ENCODE measurements at places on chromosomes 3 and 15.

GRCh38 chr15:42090370-42090769 lies 4.0 kb downstream of the PLA2G4D start:
- DNase-seq = no peak

- DNase-seq = no peak
Observed at GRCh38 chr15:35986191-35986721, 440.3 kb upstream of the DPH6 start.

DNA sequence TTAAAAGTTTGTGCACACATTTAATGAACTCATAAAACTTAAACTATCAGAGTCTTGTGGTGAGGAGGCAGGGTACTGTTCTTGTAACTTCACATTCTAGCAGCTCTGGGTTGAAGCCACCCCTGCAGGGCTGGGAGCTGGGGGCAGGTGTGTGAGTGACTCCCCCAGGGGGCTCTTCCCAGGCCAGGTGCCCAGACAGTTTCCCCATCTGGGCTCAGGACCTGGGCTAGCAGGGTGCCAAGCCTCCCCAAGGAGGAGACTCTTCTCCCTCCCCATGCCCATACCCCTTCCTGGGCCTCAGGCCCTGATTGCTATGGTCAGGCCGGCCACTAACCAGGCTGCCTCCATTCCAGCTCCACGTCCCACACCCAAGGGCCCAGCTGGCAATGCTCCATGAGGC lies 22.0 kb upstream of the CHCHD6 start:
- DNase-seq = no peak

GRCh38 chr3:106860182-106860581 lies 517.1 kb upstream of the CCDC54 start:
- DNase-seq = no peak

GRCh38 chr3:17075907-17076306 lies 191.2 kb downstream of the PLCL2 start:
- DNase-seq = no peak

GRCh38 chr15:78695854-78696253 lies 54.8 kb upstream of the CHRNB4 start:
- no peak for DNase-seq

DNA sequence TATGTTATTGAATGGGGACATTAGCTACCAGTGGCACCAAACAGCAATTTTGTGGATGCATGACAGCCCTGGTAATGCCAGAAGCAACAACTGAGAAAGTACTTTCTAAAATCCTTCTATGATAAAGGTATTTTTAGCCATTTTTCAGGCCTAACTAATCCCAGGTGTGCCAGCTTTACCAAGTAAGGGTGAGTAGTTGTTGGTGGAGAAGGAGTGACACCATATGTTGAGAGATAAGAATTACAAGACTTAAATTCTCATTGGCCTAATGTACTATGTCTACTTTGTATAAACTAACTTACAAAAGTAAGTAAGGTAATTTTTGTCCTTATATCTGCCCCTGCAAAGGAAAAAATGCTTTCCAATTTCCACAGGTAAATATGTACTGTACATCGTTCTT lies 4.1 kb upstream of the COX17 start:
- DNase-seq = no peak

GRCh38 chr15:41284427-41285177 lies 47.8 kb downstream of the OIP5 start:
- DNase-seq = no peak

DNA sequence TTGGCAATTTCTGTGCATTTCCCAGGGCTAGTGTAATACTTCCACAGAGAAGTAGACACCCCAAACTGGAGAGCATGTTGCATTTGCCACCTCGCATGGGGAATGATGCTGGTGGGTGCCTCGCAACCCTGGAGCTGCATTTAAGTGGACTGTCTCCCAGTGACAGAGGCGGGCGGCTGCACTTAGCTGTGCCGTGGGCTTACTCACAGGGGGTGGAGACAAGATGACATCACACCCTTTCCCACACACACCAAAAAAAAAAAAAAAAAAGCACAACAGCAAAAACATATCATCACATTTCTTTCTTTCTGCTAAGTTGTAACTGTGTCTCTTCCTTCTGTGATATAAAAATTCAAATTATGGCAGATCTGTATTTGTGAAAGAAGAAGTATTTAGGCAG lies at the start of gene ABI3BP:
TSS of gene ABI3BP (minus strand) at position 113 of the 400 bp plus-strand sequence. CDS start at position 76, 37 bp downstream.
- no peak for DNase-seq

DNA sequence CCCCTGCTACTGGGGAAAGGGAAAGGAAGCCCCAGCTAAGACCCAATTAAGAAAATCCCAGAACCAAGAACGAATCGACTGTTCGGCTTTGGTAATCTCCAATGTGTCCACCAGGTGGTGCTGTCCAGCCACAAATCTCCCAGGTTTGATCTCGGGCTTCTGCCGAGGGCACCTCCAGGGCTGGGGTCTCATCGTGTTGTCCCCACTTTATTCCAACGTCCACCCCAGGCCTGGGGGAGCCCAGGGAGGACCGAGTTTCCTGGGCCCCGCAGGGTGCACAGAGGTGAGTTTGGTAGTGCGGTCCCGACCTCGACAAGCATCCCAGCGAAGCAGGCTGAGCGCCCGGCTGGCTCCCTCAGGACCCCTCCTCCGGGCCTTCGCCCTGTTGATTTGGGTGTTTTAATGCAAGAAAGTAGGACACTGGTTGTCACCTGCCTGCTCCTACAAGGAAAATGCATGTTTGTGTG lies 185.1 kb downstream of the GOLGA6L6 start:
- no peak for DNase-seq

- DNase-seq = no peak
Observed at GRCh38 chr3:167609156-167609555, 44.6 kb downstream of the WDR49 start.

- no peak for DNase-seq
Observed at GRCh38 chr3:196914866-196915265, 27.5 kb downstream of the NCBP2 start.

GRCh38 chr3:126927846-126928245 lies 55.1 kb upstream of the PLXNA1 start:
- no peak for DNase-seq

DNA sequence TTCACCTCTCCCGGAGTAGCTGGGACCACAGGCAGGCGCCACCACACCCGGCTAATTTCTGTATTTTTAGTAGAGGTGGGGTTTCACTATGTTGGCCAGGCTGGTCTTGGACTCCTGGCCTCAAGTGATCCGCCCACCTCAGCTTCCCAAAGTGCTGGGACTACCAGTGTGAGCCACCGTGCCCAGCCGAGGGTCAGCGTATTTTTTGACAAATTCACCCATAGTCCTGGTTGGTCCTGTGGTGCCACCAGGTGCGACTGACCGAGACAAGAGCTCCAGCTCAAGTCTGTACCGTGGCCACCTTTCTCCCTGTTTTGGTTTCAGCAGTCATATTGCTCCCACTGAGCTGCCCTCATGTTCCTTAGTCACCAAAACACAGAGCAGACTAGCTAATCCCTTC lies 8.8 kb downstream of the SLC51A start:
- no peak for DNase-seq

DNA sequence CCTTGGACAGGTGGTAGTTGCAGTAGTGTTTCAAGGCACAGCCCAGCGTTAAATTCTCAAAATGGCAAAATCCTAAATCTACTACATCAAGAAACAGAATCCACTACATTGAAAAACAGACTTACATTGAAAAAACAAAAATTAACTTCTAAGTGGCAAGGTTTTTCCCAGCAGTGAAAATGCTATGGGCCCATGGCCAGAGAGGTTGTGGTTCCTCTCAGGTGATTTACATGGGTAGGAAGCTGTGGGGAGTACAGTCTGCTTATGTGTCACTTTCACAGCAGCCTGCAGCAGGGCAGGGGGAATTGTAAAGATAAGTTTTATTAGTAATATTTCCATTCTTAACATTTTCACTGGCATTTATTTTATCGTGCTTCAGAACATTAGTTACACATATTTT lies 24.9 kb downstream of the TTC14 start:
- DNase-seq = no peak

GRCh38 chr15:60682115-60682514 lies 203.2 kb upstream of the ICE2 start:
- no peak for DNase-seq
